Stimulated activated CD4-positive, alpha-beta T cell treated with anti-CD3 and anti-CD28 coated beads, Interleukin-15, amount 100 ng/mL, for 48 hours (primary cell): ENCODE measurements at places on chromosomes 3 and 15.

GRCh38 chr3:99119385-99119784 lies 217.9 kb upstream of the DCBLD2 start:
- no peak for DNase-seq

GRCh38 chr3:71513081-71513480 lies 70.4 kb downstream of the FOXP1 start:
- no peak for DNase-seq

DNA sequence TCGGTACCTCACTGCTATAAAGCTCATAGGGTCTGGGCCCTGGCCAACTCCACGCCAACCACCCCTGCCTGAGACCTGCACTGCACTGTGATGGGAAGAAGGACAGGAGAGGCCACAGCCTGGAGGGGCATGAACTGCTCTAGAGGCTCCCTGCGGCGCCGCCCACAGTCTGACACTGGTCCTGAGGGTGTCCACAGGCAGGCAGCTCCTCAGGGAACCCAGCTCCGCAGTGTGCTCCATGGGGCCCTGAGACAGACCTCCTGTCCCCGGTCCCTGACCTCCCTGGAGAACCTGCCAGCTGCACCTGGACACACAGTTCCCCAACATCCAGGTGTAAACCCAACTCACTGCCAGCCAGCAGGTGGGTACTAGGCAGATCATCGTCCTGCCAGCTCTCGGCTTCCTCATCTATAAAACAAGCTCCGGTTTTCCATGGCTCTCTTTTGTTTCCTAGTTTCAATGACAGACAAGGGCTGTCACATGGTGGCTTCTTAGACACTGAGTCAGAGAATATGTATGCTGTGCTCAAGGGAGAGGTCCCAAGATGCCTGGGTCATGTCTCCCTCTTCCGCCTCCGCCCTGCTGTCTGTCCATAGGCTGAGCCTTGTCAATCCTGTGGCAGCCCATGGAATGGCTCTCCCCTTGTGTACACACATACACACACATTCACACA lies 5.1 kb upstream of the HAPLN3 start:
- DNase-seq, result no peak

DNA sequence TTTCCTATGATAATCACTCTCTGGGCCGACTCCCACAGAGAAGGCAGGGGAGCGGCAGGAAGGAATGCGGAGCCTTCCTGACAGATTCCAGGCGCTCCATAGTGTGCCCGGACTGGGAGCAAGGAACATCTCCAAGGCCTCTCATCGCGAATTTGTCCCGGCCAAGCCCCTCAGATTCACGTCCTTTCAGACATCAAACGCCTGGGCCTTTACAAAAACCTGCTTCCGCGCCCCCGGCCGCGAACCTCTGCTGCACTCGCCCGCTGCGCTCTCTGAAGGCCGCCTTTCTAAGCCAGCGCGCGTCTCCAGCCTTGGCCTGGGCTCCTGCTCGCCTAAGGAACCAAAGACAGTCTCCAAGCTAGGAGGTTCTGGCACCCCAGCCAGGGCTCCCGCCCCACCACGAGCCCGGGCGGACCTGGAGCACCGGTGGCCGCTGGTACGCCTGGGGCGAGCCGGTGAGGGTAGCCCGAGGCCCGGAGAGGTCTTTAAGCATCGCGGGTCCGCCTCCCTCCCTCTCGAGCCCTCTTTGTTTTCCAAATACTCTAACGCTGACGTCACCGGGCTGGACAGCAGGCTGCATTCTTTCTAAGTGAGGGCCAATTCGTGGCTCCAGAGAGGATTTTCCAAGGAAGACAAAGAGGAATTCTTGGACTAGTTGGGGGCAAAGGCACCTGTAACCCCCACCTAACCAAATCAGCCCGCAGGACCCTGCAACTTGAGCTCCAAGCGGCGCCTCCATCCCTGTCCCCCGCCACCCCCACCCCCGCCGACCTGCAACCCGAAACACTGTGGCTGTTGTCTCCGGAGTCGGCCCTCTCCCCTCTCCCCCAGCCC lies 759 bp downstream of the AMOTL2 start:
- DNase-seq, result no peak

DNA sequence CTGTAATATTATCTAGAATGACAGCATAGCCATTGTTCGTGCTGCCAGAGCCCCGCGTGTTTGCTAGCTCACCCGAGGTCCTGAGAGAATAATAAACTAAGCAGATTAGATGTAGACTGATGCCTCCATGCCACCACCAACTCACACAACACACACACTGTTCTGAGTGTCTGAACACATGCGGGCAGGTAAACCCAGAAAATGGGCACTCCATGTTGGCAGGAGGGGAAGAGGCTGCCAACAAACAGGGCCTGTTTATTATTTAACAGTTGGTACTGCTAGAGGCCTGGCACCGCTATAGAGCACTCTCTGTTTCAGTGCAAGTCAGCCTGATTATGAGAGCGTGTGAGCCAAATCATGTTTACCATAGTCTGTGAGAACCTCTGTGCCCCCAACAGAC lies 299.0 kb downstream of the ZBTB20 start:
- DNase-seq, result no peak

DNA sequence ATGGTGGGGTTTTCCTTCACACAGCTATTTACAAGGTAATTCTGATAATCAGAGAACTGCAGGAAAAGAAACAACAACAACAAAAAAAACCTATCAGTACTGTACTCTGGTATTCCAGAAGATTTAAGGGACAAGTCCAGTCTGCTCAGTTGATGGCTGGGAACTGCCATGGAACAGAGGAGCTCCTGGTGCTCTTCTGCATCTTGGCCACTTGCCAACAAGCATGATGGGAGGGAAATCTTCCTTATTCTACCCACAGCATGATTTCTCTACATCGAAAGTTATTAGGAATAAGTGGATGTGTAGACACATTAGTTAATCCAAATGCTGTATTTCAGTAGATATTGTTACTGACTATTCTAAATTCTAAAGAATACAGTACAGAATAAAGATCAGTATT lies 51.7 kb downstream of the RASGRP1 start:
- no peak for DNase-seq

GRCh38 chr3:128281056-128281455 lies 127.8 kb downstream of the EEFSEC start:
- no peak for DNase-seq

DNA sequence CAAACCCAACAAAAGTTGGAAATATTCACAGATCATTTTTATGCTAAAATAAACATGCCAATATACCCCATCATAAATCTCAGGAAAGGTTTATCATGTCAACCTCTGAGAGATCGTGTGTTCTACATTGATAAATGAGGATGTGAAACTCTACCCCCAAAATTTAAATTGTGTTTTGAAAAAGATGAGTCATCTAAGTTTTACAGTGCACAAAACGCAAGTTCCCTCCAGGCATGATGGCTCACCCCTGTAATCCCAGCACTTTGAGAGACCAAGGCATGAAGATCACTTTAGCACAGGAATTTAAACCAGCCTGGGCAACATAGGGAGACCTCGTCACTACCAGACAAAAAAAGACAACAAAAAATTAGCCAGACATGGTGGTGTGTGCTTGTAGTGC lies 1487.0 kb upstream of the GBE1 start:
- DNase-seq, result no peak

DNA sequence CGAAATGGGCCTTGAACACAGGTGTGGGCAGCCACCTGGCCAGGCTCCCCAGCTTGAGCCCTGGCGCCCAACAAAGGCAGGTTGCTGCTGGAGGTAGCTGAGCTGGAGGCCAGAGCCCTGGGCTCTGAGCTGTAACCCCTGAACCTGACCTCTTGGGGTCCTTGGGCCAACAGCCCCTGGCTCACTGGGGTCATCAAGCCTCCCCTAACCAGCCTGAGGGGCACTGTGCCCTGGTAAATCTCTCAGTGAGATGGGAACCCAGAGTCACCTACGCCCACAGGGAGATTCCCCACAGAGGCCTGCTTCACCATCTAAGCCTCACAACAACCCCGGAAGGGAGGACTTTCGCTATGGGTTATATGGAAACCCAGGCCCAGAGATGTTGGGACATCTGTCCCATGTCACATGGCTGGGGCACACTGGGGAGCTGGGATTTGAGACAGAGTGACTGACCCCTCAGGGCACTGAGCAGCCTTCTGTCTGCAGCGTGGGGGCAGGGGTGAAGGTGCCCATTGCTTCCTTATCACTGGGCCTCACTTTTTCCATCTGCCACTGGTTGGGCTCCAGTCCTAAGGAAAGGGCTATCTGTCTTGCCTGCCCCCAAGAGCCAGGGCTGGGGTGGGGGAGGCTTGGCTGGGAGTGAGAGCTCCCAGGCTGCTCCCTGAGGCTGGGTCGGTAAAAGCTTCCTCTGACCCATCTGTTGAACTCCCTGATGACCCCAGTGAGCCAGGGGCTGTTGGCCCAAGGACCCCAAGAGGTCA lies 59.1 kb downstream of the IQSEC1 start:
- DNase-seq, result no peak

- DNase-seq, result peak; percentile 51
Observed at GRCh38 chr15:31458596-31459399, 132.2 kb downstream of the KLF13 start.

GRCh38 chr3:133932009-133932408 lies 36.3 kb upstream of the RAB6B start:
- no peak for DNase-seq

DNA sequence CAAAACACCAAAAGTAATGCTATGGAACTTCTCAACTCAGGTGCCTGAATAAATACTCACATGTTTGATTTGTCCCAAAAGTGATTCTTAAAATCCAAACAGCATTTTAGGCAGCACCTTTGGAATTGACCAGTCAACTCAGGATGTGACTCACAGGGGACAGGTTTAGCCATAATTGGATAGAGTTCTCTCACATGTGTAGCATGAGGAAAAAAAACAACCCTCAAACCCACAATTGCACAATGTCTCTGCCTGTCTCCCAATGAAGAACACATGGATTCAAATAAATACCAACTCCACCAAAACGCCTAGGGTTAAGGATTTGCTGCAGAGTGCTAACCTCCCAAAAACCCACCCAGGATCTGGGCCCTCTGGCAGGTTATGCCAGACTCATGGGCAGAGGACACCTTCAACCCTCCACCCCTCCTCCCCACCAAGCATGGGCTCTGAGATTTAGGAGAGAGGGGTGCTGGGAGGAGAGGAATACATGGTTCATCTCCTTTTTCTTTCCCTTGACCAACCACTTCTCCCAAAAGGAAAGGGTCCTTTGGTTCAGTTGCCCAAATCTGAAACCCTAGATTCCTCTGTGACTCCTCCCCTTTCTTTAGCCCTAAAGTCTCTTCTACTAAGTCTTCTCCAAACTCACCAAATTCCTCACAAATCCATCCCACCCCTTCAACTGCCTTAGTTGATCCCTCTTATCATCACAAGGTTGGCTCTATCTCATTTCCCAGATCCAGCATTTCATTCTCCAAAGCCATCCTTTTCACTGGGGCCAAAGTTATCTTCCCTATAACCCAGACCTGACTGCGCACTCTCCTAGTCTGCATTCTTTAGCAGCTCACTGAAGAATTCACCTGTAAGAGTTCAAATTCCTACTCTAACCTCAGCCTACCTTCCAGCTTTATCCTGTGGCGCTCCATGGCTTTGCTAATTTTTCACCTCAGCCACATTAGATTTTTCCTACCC lies 7.7 kb downstream of the RYK start:
- no peak for DNase-seq

GRCh38 chr3:55688154-55688553 lies 201.0 kb upstream of the WNT5A start:
- DNase-seq, result no peak

- no peak for DNase-seq
Observed at GRCh38 chr3:14684447-14684846, 9.5 kb downstream of the C3orf20 start.

- DNase-seq, result no peak
Observed at GRCh38 chr3:74200952-74201351, 413.5 kb downstream of the CNTN3 start.

DNA sequence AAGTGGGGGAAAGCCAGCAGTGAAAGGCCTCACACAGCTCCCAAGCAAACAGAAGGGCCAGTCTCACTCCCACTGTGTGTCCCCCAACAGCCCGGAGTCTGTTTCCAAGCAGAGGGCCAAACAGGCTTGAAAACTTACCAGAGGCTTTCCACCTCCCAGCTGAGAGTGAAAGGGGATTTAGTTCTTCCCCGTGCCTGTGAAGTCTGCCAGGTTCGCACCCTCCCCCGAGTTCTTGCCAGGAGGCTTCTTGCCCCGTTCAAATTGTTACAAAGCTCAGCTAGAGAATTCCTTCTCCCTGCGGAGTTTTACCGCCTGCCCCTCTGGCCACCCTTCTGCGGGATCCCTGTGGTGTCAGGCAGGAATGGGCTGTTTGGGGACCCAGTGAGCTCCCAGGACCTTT lies 68.0 kb upstream of the WNT7A start:
- no peak for DNase-seq

DNA sequence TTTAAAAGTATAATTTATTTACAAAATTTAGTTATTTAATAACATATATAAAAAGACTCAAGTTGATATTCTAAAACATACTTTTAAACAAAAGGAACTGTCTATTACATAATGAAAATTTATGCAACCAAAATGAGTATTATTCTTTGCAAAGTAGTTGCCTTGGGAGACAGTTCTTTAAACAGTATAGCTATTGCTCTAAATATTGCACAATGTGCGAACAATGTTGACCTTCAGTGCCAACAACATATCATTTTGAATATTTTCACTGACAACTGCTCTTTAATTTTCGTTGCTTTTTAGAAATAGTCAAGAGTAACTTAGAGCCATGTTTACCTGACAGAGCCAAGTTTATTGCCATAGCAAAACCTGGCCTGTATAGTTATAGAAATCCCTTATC lies 124.9 kb downstream of the ZBTB20 start:
- no peak for DNase-seq
